ENCODE measurements at places on chromosomes 1 and 21. TPM values are rescaled to one million over a fixed set of nuclear protein-coding genes. Genes with fewer than 3 reads are reported as not detected.
A peak's percentile ranks its signal among the peaks of the same experiment; 100 is the strongest.

DNA sequence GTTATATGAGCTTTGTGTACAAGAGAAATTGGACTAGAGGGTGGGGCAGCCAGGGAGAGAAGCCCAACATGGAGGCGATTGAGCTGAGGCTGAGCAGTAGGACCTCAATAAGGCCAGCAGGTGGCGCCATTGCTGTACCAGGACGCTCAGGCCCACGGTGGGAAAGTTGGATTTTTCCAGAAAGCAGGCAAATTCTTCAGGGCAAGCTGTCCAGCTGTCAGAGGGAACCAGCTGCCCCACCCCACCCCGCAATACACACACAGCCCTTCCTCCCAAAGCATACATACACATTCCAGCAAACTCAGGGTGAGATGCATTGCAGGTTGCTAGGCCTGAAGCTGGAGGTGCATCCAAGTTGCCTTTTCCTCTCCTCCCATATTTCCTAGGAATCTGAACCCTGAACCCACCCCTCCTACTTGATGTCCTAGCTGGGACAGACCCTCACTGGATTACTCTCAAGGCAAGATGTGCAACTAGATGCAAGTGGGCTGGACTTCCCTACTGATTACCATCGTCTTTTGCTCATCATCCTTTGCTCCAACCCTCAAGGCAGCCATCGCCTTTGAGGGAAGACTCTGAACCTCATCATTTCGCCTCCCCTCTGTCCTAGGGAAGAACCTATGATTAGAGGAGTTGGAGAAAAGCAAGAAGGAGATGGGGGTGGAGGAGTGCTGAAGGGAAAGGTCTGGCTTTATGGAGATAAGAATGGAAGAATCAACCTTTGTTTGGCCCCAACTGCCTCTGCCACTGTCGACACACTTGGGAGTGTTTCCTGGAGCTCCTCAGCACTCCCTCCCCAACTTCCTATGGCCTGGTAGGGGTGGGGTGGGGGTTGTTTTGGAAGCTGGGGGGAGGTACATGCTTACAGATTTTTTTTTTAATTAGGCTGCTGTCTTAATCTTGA is 25.5 kb downstream of the CD34 start:
- no peak for DNase-seq

DNA sequence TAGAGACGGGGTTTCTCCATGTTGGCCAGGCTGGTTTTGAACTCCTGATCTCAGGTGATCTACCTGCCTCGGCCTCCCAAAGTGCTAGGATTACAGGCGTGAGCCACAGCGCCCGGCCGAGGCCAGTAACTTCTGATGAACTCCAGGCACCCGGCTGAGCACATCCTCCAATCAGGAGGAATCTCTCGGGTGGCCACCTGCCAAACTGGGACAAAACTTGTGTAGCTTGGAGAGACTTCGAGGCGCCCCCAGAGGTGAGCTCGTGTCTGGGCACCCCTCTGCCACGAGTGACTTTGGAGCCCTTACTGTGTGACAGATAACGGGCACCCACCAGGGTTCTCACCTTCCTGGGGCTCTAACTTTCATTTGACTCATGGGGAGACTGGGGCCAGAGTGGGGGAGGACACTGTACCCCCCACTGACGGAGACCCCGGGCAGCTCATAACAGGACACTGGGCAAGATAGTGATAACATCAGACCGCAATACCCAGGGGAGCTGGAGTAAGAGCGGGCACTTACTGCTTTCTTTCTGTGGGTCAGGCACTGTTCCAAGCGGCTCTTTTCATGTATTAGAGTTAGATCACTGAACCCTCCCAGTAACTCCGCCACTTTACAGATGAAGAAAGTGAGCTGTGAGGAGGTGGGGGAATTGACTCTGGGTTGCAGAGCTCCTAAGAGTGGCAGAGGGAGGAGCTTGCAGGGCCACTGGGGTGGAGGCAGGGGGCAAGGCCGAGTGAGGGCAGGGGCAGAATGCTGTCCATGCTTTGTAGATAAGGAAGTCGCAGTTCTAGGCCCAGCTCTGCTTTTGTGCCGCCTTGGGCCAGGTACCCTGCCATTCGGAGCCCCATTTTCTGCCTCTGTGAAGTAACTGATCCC is 1.9 kb upstream of the PADI2 start:
- DNase-seq: peak; percentile 45

Gene NCAM2
- 2.0 TPM for total RNA-seq

DNA sequence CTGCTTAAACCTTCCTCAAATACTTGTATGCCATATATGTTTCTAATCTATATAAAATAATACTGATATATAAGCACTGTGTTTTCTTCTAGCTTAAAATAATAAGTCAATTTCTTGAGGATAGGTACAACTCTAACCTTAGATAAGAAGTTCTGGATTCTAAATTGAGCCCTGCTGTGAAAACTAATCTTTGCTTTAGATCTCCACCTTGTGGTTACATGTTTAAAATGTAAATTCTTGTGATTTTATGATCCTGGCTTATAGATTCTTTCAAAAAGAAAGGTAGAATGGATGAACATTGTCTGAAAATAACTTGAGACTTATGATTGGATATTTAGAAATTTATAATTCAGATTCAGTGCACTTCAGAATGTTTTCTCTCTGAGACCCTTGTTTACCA is 38.9 kb upstream of the HMCN1 start:
- DNase-seq: no peak
